ENCODE measurements at places on chromosomes 2 and 18. TPM values are rescaled to one million over a fixed set of nuclear protein-coding genes. Genes with fewer than 3 reads are reported as not detected.

DNA sequence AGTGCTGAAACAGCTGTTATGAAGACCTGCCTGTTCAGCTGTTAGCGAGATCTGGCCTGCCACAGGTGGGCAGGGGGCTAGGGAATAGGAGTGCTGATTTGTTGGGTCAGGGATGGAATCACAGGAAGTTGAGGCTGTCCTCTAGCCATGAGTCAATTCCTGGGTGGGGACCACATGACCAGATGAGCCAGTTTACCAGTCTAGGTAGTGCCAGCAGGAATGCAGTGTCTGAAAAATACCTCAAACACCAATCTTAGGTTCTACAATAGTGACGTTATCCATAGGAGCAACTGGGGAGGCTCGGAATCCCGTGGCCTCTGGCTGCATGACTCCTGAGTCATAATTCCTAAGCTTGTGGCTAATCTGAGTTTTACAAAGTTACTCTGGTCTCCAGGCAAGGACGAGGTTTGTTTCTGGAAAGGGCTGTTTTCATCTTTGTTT is 44.9 kb downstream of the DYSF start:
- H3K4me3 ChIP-seq = no peak overlapping the region
- H3K36me3 ChIP-seq = no peaks in the 10 kb centered on the region
- peaks cover 6% of the 10 kb centered on the region for H3K27me3 ChIP-seq
- no peaks in the 10 kb centered on the region for H3K4me1 ChIP-seq

GRCh38 chr18:45255197-45255890 is 359.9 kb upstream of the SLC14A2 start:
- H3K4me1 ChIP-seq = peaks cover 3% of the 10 kb centered on the region
- H3K27ac ChIP-seq = no peak overlapping the region
- H3K4me3 ChIP-seq = no peak overlapping the region
- DNase-seq = no peak

DNA sequence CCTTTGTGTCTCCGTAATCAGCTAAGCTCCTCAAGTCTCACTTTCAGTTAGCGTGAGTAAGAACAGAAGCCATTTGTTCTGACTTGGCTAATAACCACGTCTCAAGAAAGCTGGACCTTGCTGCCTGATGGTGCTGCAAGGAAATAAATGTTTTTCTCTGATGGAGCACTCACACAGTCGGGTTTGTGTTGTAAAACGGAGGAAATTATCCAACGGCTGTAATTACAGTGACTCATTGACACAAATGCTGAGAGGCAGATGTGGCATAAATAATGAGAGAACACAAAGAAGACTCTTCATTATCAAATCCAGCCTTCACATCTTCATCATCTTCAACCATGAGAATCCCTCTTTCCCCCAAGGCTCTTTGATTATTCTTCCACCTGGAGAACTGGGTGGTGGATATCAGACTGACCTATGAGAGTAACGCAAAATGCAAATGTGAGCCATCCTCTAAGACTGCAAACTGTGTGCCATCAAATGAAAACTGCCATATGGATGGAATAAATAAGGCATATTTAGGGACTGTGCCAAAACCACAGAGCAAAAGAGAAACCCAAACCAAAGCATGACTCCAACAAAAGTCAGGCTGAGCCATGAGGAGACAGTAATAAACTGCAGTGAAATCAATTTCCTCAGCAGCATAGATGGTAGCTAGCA is 252.6 kb downstream of the RND3 start:
- H3K27ac ChIP-seq = no peak overlapping the region
- H3K4me1 ChIP-seq = no peaks in the 10 kb centered on the region
- no peaks in the 10 kb centered on the region for H3K27me3 ChIP-seq
- no peak for DNase-seq
- H3K4me3 ChIP-seq = no peak overlapping the region
- no peaks in the 10 kb centered on the region for H3K36me3 ChIP-seq

- no peaks in the 10 kb centered on the region for H3K27me3 ChIP-seq
- no peaks in the 10 kb centered on the region for H3K4me1 ChIP-seq
Measured at GRCh38 chr18:23824240-23824639, 135.0 kb downstream of the LAMA3 start.

GRCh38 chr2:54149638-54150441 is 34.4 kb downstream of the ACYP2 start:
- H3K4me3 ChIP-seq = no peak overlapping the region
- no peak overlapping the region for H3K27ac ChIP-seq
- no peak for DNase-seq
- H3K27me3 ChIP-seq = no peaks in the 10 kb centered on the region
- peaks cover 37% of the 10 kb centered on the region for H3K36me3 ChIP-seq

GRCh38 chr18:24490539-24490938 is 30.1 kb downstream of the HRH4 start:
- DNase-seq = no peak
- no peak overlapping the region for H3K4me3 ChIP-seq
- H3K4me1 ChIP-seq = peaks cover 20% of the 10 kb centered on the region
- no peaks in the 10 kb centered on the region for H3K36me3 ChIP-seq
- H3K27ac ChIP-seq = no peak overlapping the region

The TNFAIP6 gene
- polyA plus RNA-seq = not detected

The DNMT3A gene
- 7.3 TPM for polyA plus RNA-seq

The SP140 gene
- 88.7 TPM for polyA plus RNA-seq

The PLEK gene
- 128 TPM for polyA plus RNA-seq

GRCh38 chr18:50283469-50284209 is 2.3 kb upstream of the MBD1 start:
- peaks cover 8% of the 10 kb centered on the region for H3K36me3 ChIP-seq
- no peaks in the 10 kb centered on the region for H3K27me3 ChIP-seq
- DNase-seq = no peak
- peaks cover 67% of the 10 kb centered on the region for H3K4me1 ChIP-seq
- peak overlapping the region; percentile 97 for H3K4me3 ChIP-seq
